ENCODE measurements at places on chromosomes 2 and 18.

- DNase-seq: no peak
These were observed 10.5 kb downstream of the SCYGR4 start for GRCh38 chr2:227627769-227628168.

DNA sequence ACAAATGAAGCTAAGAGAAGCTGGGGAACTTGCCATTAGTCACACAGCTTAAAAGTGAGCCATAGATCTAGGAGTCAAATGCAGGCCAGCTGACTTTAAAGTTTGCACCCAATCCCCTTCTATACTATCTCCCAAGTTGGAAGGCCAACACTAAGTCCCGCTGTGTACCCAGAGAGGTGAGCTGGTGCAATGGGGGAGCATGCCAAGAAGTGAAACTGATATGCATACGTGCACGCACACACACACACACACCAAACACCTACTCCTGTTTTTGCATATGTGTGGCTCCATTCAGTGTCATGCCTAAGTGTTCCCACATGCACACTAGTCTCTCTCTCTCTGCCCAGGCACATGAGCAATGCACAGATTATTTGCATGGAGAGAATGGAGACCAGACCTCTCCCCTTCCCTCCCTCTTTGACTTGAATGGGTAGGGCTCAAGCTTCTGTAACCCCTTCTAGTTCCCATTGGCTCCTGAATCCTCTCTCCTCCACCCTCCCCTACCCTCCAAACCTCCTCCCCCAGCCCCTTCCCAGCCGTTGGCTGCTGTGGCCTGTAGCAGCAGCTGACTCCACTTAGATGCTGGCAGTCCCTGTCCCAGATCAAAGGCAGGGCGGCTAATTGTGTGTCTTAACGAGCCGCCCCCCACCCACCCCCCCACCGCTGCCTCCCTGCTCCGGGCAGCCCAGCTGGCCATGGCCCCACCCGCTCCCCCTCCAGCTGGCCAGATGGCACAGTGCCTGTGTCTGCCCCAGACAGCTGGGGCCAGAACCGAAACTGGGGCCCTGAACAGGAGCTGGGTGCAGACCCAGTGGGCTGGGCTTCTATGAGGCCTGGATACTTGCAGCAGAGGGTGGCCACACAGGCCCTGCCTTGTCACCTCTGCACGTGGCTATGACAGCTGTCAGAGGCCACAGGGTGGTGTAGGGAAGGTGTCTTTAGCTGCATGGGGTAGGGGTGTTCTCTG is 5.6 kb downstream of the WNT10A start:
- DNase-seq: no peak

DNA sequence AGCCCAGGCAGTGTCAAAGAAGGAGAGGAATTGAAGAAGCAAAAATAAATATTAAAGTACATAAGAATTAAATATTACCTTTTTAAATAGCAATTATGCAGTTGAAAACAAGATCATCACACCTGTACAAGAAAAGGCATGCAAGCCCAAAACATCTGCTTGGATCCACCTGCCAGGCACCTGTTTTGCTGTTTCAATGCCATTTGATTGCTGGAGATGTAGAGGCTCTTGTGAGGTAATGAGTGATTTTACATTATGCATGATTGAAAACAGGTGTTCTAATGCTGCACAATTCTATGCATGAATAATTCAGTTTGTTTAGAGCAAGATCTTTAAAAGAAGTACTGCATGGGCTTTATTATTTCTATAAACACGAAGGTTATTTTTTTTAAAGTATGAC is 700.6 kb upstream of the ZEB2 start:
- DNase-seq: no peak

GRCh38 chr18:46290440-46291020 is 186.3 kb downstream of the HAUS1 start:
- DNase-seq: no peak

GRCh38 chr2:200090683-200091082 is 135.3 kb downstream of the MAIP1 start:
- DNase-seq: no peak

DNA sequence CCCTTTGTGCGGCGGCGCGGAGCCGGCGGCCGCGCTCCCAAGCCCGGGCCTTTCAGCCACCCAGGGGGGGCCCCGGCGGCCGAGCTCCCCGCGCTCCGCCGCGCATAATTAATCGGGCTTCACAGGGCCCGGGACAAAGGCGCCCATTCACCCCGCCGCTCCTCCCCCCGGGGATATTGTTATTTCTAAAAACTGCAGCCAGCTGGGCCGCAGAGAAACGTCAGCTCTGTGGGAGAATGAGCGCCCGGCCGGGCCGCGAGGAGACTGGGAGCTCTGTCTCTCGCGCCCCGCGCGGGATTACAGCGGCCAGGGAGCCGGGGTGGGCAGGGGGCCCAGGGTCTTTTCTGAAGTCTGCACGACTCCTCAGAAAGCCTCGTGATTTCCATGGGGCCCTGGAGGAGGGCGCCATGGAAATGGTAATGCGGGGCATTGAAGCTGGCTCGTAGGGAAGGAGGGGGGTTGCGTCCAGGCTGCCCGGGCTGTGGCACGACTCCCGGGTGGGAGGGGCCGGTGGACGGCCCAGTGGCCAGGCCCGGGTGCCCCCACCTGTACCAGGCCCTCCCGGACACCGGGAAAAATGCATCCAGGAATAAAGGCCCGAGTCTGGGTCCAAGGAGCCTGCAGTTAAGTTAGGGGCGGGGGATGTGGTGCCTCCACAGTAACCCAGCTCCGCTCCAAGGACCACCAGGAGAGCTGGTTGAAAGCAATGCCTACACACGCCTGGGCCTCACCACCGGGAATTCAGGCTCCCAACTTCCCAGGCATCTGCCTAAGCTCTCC is 125.3 kb downstream of the ZFP36L2 start:
- peak; percentile 47 for DNase-seq

DNA sequence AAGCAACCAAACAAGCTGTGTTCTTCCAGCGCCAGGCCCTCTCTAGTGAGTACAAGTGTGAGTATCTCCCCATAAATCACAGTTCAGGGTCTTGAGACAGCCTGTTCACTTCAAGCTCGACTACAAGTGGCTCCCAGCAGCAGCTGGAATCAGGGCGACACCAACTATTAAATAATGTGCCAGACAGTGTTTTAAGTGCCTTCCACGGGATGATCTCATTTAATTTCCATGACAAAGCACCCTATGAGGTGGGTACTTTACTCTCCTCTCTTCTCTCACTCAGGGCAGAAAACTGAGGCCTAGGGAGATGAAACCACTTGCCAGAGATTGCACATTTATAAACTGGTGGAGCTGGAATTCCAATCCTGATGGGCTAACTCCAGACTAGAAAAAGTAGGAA is 2.6 kb upstream of the FAM136A start:
- no peak for DNase-seq

GRCh38 chr18:33578518-33579348 is 714 bp downstream of the ASXL3 start:
- DNase-seq: peak; percentile 11

- no peak for DNase-seq
These were observed 101.5 kb downstream of the NCOA1 start for GRCh38 chr2:24592441-24593100.

DNA sequence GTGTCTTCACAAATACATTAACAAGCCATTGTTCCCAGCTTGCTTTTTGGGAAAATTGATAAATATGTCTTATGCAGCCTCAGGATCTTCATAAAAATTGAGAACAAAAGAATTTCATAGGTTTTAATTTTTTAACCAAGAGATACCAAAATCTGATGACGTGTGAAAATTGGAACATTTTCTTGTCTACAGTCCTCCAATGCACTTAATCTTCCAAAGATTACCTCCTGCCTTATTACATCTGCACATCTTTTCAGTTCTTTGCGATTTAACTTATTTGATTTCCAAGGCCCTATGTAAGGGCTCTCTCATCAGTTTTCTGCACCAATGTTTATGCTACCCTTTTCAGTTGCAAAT is 3.1 kb downstream of the MRPL35 start:
- no peak for DNase-seq

DNA sequence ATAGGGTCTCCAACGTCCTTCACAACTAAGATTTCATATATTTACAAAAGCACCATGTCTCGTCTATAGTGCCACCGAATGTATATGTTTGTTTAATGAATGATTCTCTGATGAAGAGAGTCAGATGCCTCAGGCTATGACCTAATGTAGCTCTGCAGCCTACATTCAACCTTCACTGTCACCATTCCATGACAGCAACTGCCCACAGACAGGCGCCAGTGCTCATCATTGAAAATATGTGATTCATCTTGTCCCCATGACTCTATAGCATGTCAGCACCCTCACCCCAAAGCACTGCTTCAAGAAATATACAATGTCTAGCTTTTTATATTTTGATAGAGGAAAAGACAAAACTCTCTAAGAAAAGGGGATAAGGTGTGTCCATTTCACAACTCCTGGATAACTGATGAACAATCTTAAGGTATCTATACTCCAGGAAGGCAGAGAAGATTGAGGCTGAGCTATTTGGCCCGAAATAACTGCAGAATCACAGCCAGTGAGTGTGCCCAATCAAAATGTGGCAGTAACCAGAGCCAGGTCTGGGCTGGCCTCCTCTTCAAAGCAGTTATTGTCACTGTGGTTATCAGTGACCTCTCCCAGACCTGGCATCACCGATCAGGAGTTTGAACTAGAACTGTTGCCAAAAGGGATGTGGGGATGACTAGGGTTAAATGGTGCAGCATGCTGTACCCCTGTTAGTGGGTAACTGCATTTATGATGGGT is 246.6 kb downstream of the SETBP1 start:
- peak; percentile 82 for DNase-seq

DNA sequence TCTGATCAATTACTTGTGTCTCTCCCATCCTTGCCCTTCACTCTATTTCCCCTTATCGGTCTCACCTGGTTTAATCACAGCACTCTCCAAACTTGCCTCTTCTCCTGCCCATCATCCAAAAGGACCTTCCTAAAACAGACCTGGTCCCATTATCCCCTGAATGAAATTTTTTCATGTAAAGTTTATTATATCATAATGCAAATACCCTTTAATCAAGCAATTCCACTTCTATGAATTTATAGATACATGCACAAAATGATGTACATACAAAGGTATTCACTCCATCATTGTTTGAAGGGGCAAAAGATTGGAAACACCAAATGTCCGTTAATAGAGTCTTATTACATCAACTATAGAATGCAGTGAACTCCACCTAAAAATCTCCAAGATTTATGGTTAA is 88.1 kb upstream of the PKDCC start:
- DNase-seq: no peak

- DNase-seq: peak; percentile 29
These were observed 670 bp downstream of the GKN1 start for GRCh38 chr2:68974946-68975665.

DNA sequence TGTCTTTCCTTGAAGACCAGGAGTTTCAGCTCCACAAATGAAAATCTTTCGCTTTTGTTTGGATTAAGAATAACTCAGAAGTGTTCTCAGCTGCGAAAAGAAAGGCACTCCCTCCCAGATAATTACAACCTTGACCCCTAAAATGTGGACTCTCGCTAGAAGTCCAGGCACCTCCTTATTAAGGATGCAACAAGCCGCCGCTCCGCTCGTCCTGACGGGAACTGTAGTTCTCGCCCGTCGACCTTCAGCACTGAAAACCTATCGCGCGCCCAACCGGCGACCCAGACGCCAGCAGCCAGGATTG is 559 bp downstream of the IMMT start:
- DNase-seq: no peak

DNA sequence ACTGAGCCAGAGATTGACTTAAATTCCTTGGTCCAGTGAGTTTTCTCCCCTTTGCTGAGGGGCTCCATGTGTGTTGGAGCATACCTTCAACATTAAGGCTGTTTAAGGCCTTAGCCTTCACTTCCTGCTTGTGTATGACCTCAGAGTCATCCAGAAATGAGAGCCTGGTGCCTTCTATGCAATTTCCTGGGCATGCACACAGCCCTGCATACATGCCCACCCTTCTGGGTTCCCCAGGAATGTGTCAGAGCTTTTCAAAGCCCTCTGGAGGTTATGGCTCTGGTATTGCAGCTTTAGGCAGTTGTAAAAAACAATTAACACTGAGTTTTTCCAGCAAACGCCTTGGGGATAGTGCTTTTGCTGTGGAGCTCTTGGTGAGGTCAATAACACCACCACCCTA is 16.7 kb downstream of the IL1R1 start:
- DNase-seq: peak; percentile 41

DNA sequence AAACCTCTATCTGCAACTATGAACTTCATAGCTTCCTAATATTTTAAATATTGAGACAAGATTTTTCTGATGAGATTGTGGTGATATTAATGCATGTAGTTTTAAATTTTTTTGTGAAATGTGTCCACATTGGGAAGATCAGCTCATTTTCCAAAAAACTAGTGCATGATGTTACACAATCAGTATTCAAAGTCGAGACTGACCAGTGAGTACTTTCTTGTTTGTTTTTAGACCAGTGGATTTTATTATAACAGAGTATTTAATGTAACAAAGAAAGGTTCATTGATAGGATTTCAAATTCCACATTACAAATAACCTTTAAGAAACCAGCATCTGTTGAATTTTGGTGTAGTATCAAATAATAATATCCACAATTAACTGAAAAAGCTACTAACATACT is 99.3 kb downstream of the TTC27 start:
- DNase-seq: no peak

GRCh38 chr2:206031162-206031784 is 54.7 kb downstream of the INO80D start:
- peak; percentile 46 for DNase-seq

GRCh38 chr2:96552315-96553175 is 16.0 kb downstream of the ARID5A start:
- no peak for DNase-seq

DNA sequence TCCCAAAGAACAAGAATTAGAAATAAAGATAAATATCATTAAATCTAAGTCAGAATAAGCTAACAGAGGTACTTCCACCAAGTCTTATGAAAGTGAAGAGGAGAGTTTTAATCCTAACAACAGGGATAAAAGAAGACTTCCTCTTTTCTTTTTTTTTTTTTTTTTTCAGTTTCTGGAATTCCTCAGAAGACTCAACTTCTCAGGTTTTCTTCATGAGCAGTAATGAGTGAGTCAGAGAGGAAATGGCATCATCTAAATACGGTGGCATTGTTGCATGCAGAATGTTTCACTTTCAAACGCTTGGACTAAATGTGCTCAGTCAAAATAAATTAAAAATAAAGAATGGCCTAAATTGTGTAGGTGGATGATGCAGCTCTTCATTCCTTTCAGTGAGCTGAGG is 45.6 kb upstream of the ARHGAP15 start:
- peak; percentile 74 for DNase-seq

- DNase-seq: no peak
These were observed 607.5 kb upstream of the REG3G start for GRCh38 chr2:78418021-78418420.

GRCh38 chr18:9362869-9363268 is 28.3 kb downstream of the TWSG1 start:
- peak; percentile 73 for DNase-seq

DNA sequence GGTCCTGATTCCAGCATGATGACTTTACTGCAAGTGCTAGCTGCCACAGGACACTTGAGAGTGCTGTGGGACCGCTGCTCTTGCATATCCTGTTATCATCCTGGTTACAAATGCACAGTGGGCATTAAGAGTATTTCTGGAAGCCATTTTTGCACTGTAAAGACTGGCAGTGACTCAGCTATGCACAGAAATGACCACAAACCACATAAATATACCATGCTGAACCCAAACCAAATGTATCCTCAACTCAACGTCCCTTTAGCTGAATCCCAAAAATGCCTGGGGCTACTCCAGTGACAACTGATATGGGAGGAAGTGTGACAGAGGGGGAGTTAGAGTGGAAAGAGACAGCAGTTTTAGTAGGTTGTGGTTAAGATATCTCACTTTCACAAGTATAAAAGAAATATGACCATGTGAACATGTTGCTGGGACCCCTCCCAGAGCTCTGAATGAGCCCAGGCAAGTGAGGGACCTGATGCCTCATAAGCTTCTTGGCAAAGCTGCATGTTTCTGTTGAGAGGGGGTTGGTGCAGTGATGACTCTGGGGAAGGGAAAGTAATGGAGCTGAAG is 37.3 kb downstream of the RHBDD1 start:
- peak; percentile 87 for DNase-seq

- DNase-seq: no peak
These were observed 67.9 kb downstream of the DGKD start for GRCh38 chr2:233422050-233422639.
